ENCODE measurements at places on chromosomes 5 and 9.

- peak; percentile 81 for DNase-seq
Measured at GRCh38 chr9:129725795-129726251, 27.0 kb downstream of the PTGES start.

- no peak for DNase-seq
Measured at GRCh38 chr5:1831677-1832313, 30.6 kb downstream of the NDUFS6 start.

DNA sequence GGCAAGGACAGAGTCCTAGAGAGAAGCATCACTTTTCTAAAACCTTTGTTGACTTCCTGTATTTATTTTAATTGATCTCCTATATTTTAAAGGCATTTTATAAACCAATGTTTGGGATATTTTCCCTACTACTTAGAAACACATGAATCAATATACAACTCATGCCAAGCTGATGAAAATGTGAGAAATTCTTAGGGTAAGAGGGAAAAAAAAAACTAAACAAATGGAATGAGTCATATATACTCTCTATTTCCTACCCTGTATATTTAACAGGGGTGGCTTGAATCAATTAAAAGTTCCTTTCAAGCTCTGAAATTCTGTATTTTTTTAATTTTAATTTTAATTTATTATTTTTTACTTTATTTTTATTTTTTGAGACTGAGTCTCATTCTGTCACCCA, 19.6 kb downstream of the BAAT start:
- DNase-seq: no peak

DNA sequence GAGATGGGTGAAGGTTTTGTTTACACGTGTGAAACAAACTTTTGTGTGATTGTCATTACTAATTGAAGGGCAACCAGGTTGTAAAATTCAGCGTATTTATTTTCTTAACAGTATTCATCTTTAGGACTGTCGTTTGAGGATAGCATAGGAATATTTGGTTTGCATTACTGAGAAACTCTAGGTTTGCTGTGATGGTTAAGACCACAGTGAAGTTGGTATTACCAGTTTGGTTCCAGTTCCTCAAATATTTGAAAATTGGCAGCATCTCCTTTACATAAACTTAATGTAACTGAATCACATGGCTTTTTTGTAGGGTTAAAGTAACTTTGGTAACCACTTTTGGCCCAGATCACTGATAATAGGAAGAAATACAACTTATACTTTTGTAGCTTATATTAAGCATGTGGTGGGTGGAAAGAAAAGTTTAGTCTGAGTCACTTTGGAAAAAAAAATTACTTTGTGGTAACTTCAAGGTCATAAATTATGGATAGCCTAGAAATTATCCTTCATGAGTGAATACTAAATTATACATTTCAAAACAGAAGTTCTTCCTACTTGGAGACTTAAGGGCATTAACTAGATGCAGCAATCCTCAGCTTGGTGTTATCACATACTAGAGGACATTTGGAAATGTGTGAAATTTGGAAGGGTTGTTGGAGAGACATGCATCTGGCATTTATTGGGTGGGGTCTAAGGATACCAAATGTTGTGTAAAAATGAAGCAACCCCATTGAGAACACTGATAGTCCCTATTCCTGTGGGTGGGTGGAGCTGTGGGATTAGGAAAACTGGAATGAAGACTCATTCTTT, 33.9 kb downstream of the G3BP1 start:
- no peak for DNase-seq

DNA sequence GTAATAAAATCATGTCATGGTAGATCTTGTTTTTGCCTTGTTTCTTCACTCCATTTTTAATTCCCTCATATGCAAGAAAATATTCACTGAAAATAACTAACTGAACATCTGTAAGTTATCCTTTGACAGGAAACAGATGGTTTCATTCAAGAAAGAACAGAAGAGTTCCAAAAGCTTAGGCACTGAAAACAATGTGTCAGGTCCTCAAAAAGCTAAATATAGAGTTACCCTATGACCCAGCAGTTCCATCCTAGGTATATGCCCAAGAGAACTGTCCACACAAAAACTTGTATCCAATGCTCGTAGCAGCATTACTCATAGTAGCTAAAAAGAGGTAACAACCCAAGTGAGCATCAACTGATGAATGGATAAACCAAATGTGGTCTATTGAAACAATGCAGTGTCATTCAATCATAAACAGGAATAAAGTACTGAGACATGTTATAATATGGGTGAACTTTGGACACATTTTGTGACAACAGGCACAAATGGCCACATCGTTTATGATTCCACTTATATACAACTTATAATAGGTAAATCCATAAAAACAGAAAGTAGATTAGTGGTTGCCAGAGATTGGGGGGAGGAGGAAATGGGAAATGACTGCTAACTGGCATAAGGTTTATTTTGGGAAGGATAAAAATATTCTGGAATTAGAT, 231.0 kb downstream of the FRMD3 start:
- DNase-seq: no peak

DNA sequence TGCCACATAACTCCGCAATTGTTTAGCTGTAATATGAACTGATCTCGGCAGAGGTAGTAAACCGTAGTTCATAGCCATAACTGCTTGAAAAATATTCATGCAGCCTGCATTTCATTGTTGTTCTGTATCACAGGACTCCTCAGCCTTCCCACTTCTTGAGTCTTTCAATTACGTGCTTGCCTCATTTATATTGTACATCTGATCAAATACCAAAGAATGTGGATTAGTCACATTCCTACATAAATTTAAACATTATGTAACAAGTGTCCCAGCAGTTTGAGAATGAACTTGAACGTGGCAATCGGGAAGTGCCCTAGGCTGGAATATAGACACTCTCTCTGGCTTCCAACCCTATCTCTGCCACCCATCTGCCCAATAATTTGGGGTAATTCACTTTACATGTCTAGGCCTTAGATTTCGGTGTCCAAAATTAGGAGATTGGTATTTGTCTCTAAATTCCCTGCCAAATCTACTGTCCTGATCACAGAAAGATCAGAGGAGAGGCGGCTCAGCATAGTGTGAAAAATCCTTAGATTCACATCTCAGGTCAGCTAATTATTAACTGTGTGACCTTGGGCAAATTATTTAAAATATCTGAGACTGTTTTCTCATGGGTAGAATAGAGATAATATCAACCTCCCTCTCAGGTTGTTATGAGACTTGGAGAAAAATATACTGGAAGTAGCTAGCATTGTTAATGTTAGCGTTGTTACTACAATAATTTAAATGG, 215.1 kb upstream of the RFX3 start:
- no peak for DNase-seq

DNA sequence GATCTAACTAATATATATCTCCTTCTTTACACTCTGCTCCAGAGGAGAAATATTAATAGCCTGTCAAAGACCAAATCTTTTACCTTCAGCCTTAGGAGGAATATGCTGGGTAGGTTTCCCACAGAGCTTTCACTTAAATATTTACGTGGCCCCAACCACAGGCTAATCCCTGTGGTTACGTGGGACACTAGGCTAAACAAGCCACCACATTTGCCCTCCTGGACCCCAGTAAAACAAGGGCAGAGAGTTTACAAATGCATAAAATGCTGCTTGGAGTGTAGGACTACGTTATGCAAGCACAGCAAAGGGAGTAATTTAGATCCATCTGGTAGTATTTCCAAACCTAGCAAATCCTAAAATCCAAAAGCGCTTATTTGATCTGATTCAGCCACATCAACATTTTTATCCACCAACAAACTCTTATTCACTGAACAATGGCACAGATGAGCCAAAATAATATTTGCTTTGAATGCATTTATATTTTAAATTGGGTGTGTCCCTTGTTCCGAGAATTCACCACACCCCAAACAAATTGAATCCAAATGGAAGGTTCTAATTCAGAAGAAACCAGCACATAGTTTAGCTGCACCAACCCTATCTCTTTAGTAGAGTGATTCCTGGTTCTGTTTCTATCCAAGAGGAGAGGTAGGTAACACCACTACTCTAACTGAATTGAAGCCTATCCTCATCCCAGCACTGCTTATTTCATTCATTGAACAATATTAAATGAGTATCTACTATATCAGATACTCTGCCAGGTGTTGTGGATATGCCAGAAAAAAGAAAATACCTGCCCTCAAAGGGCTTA, 179.0 kb downstream of the TSSK1B start:
- DNase-seq: no peak

DNA sequence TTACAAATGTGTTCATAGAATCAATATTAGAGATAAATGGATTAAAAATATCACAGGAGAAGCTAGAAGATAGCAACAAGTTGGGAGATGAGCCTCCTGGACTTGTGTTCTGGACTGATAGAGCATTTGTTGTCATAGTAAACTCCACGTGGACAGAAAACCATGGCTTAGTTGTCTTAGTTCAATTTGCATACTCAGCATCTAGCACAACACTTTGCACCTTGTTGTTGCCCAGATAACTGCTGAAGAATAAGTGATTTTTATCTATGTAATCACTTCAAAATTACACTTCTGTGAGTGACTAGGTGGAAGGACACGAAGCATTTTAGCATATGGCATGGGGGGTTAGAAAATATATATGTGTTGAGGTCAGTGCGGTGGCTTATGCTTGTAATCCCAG, 4.0 kb downstream of the RANBP3L start:
- DNase-seq: no peak

DNA sequence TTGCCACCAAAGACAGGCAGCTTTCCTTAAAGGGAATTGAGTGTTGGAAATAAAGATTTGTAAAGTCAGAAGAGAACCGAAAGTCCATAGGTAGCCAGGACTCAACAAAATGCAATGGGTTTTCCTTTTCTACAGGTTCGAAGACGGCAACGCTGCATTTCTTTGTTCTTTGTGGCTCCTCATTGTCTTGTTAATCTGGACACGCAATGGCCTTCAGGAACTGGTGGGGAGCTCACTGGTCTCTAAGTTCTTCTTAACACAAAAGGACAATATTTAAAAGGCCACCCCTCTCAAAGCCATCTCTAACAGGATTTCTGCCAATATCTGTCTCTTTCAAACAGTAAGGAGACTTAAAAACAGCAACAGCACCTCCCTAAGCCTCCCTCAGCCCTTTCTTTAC, 170.6 kb downstream of the RMI1 start:
- DNase-seq: no peak

- DNase-seq: no peak
Measured at GRCh38 chr9:35847792-35848572, 19.0 kb downstream of the TMEM8B start.

DNA sequence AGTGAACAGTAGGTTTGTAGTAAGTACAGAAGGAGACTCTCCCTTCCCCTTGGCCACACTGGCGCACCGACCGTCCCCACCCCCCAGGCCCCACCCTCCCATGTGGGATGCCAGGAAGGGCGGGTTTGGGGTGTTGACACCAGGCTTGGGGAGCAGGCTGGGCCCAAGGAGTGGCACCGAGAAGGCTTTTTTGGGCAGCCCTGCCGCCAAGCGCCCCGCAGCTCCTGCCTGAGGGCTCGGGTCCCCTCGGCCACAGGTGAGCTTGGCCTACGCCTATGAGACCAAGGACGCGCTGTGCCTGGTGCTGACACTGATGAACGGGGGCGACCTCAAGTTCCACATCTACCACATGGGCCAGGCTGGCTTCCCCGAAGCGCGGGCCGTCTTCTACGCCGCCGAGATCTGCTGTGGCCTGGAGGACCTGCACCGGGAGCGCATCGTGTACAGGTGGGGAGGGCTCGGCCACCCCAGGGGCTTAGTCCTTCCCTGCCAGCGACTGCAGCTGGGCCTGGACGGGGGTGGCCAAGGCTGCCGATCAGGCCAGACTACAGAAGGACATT, 7.3 kb downstream of the GRK6 start:
- DNase-seq: no peak

- no peak for DNase-seq
Measured at GRCh38 chr5:173772384-173773059, 115.6 kb upstream of the CPEB4 start.

GRCh38 chr5:178182158-178182876, 4.9 kb downstream of the GMCL2 start:
- DNase-seq: no peak

DNA sequence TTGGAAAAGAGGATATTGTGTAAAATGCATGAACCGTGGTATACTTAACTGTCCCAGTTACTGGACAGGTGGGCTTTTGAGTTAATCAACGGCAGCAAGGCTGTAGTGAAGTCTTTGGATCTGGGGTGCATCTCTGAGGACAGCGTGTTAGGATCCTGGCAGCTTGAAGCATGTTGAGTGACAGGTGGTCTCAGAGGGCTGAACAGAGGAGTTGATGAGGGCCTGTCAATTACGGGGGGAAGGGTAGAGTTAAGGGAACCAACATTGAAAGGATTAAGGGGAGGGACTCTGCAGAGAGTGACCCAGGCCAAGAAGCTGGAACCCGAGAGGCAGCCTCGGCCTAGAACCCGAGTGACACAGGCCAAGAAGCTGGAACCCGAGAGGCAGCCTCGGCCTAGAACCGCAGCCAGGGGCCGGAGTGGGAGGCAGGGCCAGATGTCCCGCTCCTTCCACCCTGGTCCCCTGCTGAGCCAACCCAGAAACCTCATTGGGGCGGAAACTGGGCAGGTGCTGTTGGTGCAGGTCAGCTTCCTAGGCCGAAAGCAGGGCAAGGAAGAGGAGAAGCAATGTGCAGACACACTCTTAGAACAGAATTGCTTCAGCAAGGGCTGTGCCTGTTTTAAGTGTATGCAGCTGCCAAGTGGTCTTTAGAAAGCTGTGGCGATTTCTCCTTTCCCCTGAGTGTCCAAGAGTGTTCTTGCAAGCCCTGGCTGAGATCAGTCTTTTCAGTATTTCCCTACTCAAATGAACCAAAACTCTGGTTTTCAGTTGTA, 62.0 kb downstream of the ANKRD33B start:
- no peak for DNase-seq

- no peak for DNase-seq
Measured at GRCh38 chr5:34703767-34704713, 47.9 kb downstream of the RAI14 start.

DNA sequence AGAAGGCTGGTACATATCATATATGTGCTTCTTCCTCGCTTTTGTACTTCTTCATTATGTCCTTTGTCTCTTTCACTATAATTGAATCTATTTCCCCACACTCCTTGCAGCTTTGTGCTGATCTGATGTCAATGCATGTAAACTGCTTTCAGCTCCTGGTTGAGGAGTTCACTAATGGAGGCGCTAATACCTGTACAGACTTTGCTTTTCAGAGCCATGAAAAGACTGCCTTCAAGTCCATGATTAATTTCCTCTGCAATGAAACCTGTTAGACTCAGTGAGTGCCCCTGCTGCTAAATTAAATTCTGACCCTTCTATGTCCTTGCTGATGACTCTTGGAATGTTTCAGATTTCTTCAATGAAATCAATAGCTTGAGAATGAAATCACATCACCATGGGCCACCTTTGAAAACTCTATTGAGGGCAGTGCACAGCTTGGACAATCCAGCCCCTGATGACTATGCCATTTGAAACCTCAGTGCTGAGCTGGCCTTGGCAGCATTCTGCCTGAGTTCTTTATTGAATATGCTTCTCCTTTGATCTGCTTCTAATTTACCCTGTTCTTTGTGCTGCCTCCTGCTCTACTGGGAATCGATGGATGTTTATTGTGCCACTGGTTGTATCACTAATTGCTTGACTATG, 358.2 kb upstream of the DMAC1 start:
- no peak for DNase-seq
